ENCODE measurements at places on chromosomes 3 and 15.

DNA sequence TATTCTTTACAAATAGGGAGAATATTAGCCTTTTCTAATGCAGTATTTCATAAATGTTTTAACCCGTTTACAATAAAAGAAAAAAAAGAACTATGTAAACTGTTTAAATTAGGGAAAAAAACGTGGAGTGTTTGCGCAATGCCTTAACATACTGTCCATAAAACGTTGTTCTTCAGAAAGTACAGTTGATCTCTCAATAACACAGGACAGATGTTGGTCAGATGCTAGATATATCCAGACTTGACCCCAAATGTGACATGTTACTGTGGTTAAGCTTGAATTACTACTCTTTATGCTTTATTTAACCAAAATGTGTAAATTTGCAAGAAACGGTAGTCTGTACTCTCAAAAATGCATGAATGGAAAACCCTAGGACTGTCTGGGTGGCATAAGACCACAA lies 110.3 kb downstream of the PLOD2 start:
- no peak for DNase-seq

DNA sequence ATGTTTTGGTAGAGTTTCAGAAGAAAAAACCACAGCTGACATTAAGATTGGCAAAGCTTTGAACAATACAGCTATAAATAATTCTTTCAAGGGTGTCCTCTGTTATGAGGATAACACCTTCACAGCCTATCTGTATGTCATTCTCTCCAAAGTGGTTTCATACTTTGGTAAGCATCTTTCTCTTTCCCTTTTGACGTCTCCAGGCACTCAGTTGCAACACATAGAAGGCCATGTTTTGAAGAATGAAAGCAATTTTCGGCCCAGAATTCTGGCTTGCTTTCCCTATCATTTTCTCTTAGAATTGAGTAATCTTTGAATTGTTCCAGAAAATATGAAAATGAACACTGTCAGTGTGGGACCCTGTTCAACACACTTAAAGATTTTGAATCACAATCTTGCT lies 200.0 kb upstream of the CBLB start:
- no peak for DNase-seq

DNA sequence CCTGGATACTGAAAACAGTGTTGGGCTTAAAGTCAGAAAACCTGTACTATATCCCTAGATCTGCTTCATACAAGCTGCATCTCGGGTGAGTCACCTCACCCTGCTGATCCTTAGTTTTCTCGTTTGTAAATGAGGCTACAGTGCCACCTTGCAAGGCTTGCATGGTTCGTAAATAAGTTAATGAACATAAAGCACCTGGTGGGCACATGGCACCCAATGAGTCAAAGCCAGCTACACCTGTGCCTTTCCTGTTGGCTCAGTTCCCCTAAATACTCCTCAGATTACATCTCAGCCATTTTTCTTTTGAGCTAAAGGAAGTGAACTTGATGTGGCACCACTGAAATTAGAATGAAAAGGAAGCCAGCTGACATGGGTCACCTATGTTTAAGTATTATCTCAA lies 26.5 kb downstream of the RTP1 start:
- no peak for DNase-seq

GRCh38 chr15:80127911-80128310 lies 24.9 kb upstream of the FAH start:
- no peak for DNase-seq

DNA sequence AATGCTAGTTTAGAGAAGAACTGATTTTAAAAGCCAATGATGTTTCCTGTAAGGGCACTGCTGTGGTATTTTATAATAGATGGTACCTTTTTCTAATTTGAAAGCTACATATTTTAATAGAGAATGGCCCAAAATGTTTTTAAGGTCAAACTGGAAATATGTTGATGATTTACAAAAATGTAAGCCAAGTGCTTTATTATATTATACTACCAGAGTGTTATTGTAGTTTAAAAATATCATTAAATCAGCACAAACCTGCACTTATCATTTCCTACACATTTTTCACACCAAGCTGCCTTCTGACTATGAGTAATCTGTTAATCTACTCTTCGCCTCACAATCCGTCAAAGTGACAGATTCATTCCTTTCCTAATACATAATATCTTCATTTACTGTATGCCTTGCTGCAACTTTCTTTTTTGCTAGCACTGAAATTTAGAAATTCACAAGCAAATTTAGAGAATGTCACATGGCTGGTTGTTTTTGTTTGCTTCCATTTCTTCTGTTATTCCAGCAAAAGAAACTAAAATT lies 126.4 kb upstream of the FAM3D start:
- no peak for DNase-seq

DNA sequence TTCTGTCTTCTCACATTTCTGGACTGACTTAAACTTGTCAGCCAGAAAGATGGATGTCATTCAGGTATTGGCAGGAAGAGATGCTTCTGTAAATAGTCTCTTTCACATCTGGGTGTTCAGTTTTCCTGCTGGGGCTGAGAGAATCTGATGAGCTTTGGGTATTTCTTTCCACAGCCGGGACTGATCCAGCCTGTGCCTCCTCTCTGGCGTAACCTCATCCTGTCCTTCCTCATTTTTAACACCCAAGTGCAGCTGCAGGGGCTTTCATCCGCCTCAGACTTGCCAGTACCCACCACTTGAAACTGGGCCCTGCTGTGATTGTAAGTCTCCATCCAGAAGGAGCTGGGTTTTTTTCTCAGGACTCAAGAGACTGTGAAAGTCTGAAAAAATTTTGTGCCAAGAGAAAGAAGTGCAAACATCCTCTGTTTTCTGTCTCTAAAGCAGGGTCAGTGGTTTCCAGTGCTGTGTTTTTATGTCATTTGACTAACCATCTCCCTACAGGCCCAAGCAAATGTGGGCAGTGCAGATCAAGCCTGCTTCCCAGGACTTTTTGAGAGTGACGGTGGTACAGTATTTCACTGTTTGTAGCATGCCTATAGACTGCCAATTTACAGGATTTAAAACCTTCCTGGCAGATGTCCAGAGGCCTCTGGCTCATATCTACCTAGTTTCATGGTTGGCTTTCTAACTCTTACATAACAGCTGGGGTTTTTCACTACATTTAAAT lies 342.7 kb downstream of the PTPRG start:
- no peak for DNase-seq

DNA sequence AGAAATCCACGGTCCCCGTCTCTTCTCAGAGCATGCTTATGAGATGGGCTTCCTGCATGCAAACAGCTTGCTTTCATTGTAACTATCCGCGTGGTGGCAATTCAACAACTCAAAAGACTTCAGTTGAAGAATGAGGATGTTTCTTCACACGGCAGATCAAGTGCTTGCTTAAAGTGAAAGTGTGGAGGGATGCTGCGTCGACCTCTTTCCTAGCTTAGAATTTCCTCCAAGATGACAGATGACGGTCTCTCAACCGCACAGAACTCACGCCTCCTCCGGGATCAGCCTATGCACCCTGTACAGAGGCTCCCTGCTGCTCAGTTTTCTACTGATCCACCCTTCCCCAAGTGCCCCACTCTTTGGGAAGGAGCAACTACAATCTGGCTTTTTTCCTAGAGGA lies 47.8 kb downstream of the PCSK6 start:
- no peak for DNase-seq

GRCh38 chr3:156024904-156025533 lies 95.4 kb upstream of the KCNAB1 start:
- DNase-seq = no peak

DNA sequence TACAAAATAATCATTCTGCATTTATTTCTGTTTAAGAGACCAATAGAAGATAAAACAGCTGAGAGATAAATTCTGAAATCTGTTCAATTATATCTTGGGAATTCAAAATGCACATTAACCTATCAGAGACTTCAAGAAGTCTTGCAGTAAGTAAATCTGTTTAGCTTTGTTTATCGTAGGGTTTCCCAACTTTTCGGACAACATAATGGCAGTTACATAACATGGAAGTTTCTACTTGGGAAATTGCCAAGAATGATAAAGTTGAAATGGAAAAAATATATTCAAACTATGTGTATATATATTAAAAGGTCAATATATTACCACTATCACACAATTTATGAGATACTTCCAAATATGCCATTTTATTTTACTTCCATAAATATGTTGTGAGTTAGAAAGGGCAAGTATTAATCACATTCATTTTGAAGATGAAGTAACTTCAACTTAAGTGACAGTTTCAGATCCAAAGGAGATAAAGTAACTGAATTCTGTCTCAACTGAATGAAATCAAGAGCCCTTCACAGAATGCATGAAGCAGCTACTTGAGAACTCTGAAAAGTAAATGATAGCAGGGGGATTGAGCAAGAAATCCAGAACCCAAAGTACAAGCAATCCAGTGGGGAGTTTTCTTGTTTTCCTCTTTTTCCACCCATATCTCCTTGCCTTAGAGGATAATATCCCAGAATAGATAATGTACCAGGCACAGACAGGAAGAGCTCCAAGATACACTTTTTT lies 108.8 kb downstream of the PLOD2 start:
- DNase-seq = no peak

DNA sequence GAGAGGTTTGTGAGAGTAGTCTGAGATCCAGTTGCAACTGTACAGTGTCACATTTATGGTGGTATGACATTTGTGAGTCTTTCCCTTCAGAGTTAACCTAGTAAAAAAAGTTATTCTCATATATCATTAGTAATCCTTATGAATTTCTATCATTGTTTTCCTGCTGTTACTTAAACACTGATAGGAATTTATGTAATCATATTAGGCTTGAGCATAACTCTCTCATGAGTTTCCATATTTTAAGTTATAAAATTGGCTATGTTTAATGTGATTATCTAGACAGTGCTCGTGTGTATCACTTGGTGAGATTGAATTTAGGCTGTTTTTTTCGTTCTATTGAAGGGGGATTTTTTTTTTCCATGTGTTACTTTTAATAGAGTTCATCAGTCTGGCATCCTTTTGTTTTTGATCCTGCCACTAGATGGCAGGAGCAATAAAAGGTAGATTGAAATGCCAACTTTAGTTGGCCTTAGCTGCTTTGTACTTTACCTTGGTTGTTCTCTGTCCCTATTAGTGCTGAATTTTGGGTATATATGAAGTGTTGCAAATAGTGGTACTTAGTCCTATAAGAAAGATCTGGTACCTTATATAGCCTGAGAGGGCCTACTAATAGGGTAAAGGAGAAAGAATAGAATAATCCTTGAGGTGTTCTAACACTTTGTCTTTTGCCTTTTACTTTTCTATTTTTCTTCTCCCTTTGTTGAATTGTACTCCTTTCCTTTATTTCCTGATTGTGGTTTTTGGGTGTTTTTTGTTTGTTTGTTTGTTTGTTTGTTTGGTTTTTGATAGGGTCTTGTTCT lies 17.9 kb downstream of the STT3B start:
- no peak for DNase-seq

DNA sequence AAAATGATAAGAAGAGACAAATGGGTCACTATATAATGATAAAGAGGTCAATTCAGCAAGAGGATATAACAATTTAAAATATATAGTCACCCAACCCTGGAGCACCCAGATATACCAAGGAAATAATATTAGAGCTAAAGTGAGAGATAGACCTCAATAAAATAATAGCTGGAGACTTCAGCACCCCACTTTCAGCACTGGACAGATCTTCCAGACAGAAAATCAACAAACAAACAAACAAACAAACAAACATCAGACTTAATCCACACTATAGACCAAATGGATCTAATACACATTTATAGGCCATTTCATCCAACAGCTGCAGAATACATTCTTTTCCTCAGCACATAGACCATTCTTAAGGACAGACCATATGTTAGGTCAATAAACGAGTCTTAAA lies 79.4 kb downstream of the SENP7 start:
- DNase-seq = no peak

DNA sequence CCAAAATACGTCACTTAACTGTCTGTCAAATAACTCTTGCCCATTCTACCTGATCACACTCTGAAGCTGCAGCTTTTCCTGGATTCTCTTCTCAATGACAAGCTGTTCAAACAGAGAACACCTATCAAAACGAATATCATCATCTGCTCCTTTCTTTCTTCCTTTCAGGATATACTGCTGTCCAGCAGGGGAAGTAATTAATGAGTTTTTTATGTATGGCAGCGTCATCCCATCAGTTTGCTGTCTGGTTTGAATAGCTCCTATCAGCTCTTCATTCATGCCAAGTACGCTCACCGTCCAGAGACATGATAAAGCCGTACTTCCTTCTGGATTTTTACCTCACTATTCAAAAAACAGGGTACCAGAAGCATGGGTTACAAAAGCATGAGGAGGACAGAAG lies at the start of gene CHRM5:
CHRM5 (plus strand) TSS at position 274 of the 400 bp plus-strand sequence. CDS start 94,221 bp downstream, outside the sequence.
- no peak for DNase-seq

DNA sequence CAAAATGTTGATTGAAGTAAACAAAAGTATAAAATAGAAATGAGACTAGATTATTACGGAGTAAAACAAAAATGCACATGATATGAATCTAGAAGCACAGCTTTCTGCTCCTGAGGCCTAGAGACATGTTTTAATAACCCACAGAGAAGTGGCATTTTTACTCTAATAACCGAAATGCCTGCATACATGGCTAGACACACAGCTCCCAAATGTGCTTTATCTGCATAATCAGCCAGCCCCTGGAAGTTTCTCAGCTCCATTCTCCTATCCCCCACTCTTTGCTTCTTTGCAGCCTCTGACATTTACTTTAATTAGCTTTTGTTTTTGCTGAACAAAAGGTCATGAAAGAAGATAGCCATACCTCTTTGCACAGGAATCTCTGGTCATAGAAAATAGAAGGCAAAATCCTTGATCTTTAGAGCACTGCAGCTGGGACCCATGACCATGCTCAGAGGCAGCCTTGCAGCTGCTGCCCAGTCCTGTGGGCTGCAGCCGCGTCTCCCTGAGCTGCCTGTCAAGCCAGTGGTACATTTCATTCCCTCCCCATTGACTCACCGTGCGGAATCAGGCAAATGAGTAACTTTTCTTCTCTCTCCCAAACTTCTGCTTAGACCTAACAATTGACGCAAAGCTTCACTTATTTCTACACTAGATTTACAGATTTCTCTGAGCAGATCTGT lies at the start of gene VEPH1:
VEPH1 (minus strand) TSS at position 501 of the 680 bp plus-strand sequence. CDS start 8,067 bp downstream, outside the sequence.
- no peak for DNase-seq

GRCh38 chr3:180600473-180600872 lies 1.5 kb upstream of the TTC14 start:
- no peak for DNase-seq

DNA sequence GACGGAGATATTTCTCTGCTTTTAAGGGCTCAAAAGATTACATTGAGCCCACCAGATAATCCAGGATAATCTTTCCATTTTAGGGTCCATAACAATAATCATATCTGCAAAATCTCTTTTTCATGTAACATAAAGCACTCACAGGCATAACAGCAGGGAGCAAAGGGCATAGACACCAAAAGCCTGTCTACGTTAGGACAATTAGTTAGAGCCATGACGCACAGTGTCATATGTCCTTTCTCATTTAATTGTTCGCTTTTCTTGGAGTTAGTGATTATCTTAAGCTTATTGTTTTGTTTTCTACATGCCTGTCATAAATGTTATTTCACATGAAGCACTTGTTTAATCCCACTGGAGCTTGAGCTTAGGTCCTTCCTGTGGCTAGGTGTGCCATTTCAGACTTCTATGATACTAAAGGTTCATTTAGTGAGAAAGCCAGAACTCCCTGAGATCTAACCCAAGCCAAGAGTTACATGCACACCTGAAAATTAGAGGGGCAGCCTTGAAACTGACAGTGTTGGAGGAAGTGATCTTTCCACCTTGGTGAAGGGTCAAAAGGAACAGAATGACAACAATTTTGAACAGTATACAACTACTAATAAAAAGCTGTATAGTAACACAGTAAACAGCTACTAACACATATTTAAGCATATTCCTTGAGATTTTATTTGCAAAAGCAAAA lies 11.7 kb upstream of the HHATL start:
- no peak for DNase-seq

Measured in thoracic aorta (tissue), 2 donors.